ENCODE measurements at places on chromosomes 4 and X. TPM values are rescaled to one million over a fixed set of nuclear protein-coding genes. Genes with fewer than 3 reads are reported as not detected.

GRCh38 chr4:143437937-143438336, 75.6 kb upstream of the SMARCA5 start:
- H3K36me3 ChIP-seq, result no peaks in the 10 kb centered on the region
- H3K27me3 ChIP-seq, result no peaks in the 10 kb centered on the region
- DNase-seq, result no peak

DNA sequence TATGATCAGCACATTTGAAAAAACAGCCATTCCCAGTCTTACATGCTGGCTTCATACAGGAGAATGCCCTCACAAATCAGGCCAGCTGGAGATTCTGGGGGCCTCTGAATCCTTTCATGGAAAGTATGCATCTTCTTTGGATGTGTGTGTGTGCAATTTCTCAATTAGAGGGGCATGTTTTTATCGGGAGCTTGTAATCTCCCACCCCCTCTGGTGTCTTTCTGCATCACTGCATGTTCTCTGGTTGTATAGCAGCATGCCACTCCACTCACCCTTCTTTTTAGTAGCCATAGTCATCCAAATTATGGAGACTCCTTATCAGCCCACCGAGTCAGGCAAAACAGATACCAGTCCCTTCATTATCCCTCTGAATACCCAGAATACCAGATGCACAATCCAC, 282.2 kb upstream of the SLIT2 start:
- H3K36me3 ChIP-seq, result no peaks in the 10 kb centered on the region
- no peaks in the 10 kb centered on the region for H3K27me3 ChIP-seq
- no peaks in the 10 kb centered on the region for H3K4me1 ChIP-seq
- no peak overlapping the region for H3K27ac ChIP-seq
- no peak overlapping the region for H3K4me3 ChIP-seq

- DNase-seq, result no peak
- no peaks in the 10 kb centered on the region for H3K4me1 ChIP-seq
- no peak overlapping the region for H3K4me3 ChIP-seq
- no peaks in the 10 kb centered on the region for H3K36me3 ChIP-seq
- H3K27me3 ChIP-seq, result no peaks in the 10 kb centered on the region
- no peak overlapping the region for H3K27ac ChIP-seq
These were observed 230.9 kb downstream of the SOWAHB start for GRCh38 chr4:76666944-76667532.

The RRAGB gene
- total RNA-seq, result 9.8 TPM

The CWH43 gene
- not detected for total RNA-seq

All from CD4-positive, alpha-beta memory T cell (primary cell).